ENCODE measurements at places on chromosomes 12 and 14.

DNA sequence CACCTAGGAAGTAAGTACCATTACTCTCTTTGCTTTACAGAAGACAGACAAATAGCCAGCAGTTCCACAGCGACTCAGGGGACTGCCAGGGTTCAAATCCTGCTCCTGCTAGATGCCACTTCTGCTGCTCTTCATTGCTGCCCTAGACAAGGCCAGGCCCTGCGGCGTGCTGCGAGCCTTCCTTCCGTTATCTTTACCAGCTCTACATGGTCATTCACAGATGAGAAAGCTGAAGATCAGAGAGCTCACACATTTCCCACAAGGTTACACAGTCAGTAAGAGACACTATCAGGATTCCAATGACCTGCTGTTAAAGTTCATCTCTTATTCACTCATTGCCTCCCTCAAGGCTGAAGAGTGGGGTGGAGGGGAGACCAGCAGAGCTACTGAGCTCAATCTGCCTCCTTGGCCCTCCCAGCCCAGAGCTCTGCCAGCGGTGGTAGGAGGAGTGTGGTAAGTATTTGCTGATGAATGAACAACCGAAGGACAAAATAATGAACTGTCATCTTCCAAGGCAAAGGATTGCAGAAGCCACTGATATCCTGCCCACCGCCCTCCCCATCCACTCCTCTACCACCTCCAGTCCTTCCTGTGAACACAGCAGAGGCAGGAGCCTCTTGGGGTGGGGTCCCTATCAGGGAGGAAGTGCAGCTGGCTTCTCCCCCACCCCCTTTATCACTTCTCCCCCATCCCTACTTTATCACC is 14.6 kb upstream of the HDAC7 start:
- DNase-seq: no peak

- no peak for DNase-seq
Observed at GRCh38 chr12:9642606-9643265, 26.8 kb upstream of the CLEC2D start.

- no peak for DNase-seq
Observed at GRCh38 chr14:106848330-106849121, 1322.1 kb downstream of the TMEM121 start.

GRCh38 chr14:30267141-30267540 is 291.8 kb upstream of the G2E3 start:
- no peak for DNase-seq

DNA sequence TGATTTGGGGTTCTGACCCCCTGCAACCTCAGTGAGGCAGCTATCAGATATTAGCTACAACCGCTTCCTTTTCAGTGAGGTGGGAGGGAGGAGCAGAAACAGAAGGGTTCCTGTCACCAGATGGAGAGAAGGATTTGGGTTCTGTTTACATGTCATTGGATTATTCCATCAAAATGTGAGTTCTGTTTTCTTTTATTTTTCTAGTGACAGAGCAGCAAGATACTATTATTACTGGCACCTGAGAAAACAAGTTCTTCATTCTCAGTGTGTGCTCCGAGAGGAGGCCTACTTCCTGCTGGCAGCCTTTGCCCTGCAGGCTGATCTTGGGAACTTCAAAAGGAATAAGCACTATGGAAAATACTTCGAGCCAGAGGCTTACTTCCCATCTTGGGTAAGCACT is 52.8 kb downstream of the FRMD6 start:
- no peak for DNase-seq

DNA sequence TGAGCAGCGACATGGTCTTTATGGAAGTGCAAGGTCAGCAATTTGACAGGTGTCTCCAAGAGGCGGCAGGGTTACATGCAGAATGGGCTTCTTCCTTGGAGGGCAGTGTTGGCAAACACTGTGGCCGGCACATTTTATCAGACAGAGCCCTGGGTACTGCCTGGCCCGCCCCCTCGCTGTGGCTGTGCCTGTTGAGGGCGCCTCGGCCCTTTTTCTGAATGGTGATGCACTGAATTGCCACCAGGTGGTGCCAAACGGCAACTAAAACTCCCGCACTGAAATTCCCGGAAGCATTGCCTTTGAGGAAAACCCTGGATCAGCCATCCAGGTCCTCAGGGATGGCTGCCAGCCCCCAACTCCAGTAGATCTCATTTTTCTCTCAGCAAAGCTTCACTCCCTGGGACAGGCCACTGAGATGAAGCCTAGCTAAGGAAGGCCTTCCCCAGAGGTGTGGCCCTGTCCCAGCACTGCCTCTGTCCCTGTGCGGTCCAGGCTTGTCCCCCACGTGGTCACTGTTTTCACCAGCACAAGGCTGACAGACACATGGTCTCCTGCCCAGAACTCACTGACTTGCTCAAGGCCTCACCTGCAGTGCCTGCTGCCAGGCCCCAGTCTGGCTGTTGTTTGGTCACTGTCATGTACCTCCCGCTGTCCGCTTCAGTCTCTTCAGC is 73.6 kb downstream of the TESC start:
- DNase-seq: peak; percentile 54

GRCh38 chr12:12476857-12477531 is 85.7 kb downstream of the DUSP16 start:
- no peak for DNase-seq

- no peak for DNase-seq
Observed at GRCh38 chr12:21296751-21297406, 37.8 kb downstream of the SLCO1A2 start.

Data from NCI-H226 (cell line).